ENCODE measurements at places on chromosomes 5 and 9.

GRCh38 chr5:177458912-177459350, 12.3 kb downstream of the PRR7 start:
- no peak for DNase-seq

- DNase-seq: no peak
Observed at GRCh38 chr9:134707731-134708671, 66.4 kb downstream of the COL5A1 start.

DNA sequence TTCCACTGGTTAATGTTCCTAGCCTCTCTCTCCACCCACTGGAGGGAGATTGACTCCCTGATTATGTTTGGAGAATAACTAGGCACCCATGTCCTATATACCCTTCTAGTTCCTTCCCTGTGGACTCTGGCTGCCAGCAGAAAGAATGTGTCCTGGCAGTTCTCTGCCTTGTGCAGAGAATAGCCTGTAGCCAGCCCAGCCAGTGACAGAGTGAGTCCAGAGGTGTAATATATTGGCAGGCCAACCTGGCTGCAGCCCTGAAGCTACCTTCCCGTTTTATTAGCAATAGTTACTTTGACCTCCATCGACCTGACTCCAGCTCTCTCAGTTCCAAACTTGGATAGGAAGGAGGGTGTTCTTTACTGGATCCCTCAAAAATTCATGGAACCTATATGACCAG, 8.1 kb downstream of the SETD9 start:
- no peak for DNase-seq

DNA sequence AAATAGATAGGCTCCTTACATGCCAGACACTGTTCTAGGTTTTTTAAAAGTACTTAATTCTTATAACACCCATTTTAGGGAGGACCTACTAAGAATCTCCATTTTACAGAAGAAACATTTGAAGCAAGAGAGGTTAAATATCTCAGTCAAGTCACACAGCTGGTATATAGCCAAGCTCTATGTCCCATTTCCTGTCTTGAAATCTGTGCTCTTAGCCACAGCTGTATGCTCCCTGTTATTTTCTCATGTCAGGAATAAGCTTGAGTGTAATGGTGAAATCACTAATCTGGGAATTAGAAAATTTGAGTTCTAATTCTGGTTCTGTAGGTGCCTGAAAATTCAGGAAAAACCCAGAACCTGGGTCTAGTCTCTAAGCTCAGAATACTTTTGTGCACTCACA, 208.7 kb downstream of the BRINP1 start:
- DNase-seq: no peak

Data from BJ (cell line).